ENCODE measurements at places on chromosomes 12 and 14.

DNA sequence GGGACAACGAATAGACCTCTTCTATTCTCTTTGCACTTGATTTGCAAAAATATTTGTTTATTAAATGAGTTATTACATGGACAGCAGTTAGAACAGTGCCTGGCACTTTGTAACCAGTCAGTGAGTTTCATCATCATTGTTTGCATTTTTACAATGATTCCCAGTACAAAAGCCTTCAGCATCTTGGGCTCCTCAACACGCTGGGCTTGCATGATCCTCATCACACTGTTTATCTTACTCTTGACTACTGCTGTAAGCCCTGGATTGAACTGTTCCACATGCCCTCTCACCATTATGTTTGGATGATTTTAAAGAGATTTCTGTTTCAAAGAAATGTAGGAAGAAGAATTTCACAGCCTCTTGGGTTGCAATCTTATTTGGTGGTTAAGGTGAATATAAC is 204.3 kb downstream of the PELI2 start:
- DNase-seq = no peak

GRCh38 chr12:124832856-124833255 is 30.8 kb downstream of the SCARB1 start:
- DNase-seq = no peak

DNA sequence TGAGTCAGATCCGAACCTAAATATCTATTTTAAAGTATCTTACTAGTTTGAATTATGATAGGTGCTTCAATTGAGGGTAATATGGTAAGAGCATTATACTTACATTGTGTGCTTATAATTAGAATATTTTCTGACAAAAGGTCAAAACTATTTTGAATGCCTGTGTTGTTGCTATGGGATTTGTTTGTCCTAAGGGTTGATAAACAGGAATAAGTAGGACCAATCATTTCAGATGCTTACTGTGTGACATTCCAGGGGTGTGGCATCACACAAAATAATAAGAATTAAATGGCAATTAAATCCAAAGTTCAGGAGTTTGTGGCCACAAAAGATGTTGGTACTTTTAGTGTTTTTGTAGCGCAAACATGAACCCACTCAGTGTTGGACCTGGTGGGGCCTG is 256.2 kb upstream of the DDHD1 start:
- DNase-seq = no peak

- DNase-seq = no peak
Observed at GRCh38 chr12:66683073-66683472, 4.2 kb upstream of the GRIP1 start.

DNA sequence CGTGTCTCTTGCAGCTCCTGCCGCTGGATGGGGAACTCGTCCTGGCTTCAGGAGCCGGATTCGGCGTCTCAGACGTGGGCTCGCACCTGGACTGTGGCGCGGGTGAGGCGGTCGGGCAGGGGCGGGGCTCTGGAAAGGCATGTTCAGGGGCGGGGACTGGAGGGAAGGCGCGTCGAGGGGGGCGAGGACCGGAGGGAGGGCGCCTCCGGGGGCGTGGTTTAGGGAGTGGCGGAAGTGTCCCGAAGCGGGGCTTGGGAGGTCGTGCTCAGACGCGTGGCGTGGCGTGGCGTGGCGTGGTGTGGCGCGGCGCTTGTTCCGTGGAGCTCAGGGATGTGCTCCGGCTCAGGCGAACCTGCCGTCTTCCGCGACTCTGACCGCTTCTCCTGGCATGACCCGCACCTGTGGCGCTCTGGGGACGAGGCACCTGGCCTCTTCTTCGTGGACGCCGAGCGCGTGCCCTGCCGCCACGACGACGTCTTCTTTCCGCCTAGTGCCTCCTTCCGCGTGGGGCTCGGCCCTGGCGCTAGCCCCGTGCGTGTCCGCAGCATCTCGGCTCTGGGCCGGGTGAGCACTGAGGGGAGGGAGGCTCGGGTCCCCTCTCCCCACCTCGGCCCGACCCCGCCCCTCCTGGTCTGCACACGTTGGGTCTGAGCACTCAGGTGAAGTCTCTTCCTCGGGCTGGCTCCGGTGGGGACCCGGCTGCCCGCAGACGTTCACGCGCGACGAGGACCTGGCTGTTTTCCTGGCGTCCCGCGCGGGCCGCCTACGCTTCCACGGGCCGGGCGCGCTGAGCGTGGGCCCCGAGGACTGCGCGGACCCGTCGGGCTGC is 6.2 kb downstream of the AMN start:
- DNase-seq = peak; percentile 67

DNA sequence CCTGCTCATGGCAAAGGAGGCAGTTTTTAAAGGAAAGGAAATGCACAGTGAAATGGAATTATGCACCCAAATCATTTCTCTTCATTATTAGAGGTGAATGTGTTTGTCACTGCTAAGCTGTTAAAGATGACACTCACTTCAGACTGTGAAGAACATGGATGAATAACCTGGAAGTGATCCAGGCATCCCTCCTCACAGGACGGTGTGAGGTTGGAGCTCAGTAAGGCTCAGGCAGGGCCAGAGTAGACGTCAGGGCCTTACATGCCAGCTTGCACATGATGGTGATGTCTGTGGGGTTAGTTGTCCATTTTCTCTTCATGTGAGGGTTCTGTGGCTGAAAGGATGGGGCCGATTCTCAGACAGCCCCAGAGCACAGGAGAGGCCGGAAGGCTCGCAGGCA is 273.1 kb downstream of the PCNX1 start:
- no peak for DNase-seq

DNA sequence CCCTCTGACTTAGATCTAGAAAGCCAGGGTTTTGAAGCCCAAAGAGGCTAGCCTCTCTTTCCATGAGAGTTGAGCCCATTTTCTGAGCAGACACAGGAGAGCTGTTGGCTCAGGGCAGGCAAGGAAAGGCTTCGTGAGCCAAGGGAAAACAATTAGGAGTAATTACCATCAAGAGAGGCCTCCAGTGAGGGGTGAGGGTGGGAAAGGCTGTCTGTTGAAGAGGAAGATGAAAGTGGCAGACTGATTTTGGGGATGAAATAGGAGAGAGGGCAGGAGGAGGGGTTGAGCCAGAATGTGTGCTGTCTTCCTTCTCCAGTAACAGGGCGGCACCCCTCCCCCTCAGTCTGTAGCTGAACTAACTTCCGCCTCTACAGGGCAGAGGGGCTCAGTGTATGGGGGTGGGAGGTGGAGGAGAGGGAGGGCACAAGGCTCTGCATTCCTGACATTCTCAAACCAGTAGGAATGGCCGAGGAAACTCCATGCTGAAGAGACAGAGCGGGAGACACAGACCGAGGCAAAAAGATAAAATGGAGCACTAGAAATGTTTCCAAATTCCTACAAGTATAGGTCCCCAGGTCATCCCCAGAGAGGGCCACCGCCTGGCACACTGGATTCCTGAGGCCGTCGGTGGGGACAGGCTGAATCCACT is 33.1 kb upstream of the COL2A1 start:
- DNase-seq = no peak

- no peak for DNase-seq
Observed at GRCh38 chr12:90211017-90211416, 502.4 kb upstream of the ATP2B1 start.

GRCh38 chr14:74126315-74127013 is 41.7 kb downstream of the LIN52 start:
- no peak for DNase-seq

DNA sequence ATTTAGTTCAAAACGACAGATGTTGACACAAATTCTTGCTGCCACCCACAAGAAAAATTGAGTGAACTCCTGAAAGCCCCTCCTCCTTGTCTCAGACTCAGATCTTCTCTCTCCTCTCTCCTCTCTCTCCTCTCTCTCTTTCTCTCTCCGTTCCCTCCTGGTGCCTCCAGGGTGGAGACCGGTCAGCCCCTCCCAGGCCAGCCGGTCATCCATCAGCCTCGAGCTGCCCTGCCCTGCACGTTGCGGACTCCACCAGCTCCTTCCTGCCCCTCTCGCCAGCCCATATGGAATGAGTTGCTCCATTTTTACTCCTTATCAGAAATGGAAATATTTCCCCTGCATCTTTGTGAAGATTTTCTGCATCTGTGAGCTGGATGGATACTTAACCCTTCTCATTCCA is 103.8 kb downstream of the TBX5 start:
- DNase-seq = no peak

DNA sequence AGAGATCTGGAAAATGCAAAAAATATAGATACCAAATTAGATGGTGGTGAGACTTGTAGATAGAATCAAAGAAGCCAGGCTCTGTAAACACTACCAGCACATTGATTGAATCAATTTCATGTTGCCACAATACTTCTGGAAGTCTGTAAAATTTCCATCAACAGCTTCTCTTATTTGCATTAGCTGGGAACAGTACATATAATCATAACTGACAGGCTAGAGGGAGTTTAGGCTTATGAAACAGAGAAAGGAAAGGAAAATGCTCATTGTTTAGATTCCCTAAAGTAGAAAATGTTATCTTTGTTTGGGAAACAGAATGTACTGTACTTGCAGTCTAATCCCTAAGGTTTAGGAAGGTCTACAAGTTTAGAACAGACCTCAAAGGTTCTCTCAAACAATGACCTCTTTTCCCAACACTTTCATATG is 335.2 kb downstream of the CEP128 start:
- DNase-seq = no peak

DNA sequence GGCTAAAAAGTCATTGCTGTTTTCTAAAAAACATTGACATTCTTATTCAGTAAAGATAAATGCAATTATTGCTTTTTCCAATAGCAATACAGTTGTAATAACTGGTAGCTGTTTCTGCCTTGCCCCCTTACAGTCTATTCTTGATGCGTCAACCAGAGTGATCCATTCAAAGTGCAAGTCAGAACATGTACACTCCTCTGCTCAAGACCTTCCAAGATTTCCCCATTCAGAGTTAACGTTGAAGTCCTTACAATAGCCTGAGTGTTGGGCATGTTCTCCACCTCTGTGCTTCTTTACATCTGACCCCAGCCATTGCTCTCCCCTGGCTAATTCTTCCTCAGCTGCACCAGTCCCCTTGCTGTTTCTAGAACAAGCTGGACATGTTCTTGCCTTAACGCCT is 24.3 kb downstream of the VRK1 start:
- DNase-seq = no peak

DNA sequence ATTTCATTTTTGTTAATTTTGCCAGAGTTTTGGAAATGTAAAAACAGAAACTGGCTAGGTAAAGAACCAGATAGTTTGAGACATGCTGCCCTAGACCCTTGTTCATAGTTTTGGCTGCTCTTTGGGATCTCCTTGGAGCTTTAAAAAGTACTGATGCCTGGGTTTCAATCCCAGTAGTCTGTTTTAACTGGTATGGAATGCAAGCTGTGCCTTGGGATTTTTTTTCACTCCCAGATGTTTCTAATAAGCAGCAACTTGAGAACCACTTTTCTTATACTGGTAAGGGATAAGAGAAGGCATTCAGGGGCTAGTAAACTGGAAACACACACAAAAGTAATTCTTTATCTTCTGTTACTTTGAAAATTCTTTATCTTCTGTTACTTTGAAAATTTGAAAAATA is 18.8 kb downstream of the SLC35F4 start:
- DNase-seq = no peak

DNA sequence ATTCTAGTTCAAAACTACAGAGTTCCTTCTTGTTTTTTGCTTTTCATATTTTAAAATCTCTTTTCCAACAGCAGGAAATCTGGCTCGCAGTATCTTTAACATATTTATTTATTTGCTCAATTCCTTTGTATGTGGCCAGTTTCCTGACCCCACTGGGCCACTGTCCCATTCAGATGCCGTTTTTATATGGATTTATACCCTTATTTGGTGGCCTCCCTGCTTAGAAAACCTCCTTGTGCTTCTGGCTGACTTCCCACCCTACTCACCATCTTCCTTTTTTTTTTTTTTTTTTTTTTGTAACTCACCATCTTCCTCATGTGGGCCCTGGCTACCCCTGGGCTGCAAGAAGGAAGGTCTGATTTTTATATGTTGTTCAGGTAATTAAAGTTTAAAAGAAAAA is 53.9 kb downstream of the TTLL5 start:
- no peak for DNase-seq

GRCh38 chr14:96713426-96713825 is 83.8 kb upstream of the VRK1 start:
- DNase-seq = no peak

GRCh38 chr14:50056435-50056834 is 59.9 kb downstream of the VCPKMT start:
- DNase-seq = no peak

GRCh38 chr12:4962539-4963486 is 53.1 kb downstream of the KCNA1 start:
- no peak for DNase-seq

- peak; percentile 53 for DNase-seq
Observed at GRCh38 chr14:91369628-91370445, 47.8 kb downstream of the CCDC88C start.

DNA sequence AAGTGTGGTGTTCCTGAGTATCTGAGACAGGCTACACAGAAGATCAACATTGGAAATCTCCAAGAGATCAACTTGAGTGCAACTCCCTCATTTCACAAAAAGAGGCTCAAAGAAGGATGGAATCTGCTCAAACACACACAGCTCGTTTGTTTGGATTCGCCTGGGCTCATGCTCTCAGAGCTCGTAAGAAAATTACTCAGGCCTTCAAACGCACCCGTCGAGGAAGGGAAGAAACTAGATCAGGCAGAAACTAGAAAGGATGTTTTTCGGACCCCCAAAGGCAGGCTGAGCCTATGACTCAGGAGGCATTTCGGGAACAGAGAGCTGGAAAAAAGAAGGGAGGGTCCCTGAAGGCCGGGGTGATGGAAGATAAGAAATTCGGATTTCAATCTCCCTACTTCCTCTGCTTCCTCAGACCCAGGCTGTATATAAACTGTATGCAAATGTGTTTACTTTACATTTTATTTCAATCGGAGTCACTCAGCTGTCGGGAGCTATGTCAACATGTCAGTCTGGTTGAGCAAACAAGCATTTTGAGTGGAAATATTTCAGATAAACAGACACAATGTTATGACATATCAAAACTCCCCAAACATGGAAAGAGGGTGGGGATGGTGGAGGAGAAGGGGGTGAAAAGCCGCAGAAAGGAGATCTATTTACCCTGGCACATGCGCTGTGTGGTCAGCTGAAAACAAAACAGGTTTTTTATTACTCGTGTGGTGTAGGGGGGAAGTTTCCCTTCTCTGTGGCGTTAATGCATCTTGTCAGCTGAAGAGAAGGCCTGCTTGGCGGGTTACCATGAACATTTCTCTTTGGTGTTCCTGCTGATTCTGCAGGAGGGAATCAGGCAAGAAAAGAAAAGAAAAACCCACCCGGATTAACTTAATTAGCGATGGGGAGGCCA is 129.1 kb upstream of the TBX3 start:
- DNase-seq = no peak

DNA sequence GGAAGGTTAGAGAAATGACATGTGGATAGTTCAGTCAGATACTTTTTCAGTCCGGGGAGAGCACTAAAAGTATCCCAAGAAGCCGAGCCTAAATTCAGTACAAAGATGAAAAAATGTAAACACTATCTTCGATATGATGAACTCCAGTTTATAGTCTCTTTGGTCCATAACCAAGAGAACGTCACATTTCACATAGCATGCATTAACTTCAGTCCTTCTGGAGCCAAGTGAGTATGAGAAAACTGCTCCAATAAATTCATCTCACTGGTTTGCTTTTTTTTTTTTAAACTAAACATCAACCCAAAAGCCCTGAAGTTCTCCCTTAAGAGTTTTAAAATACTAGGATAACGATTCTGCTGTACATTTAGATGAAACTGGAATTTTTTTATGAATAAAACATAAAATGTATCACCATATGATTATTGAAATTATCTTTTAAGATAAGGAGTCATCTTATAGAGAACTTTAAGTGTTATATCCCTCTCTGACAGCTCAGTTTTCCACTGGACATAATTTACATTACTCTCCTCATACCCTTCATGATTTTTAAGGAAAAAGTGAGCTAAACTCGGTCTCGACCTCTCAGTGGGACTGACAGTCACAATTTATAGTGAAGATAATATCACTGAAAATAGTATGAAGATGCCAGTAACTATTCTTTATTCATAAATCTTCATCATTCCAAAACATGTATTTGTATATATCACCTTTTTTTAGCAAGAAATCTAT is 841.5 kb upstream of the FLRT2 start:
- no peak for DNase-seq

Measured in T-helper 22 cell (primary cell).